ENCODE measurements at places on chromosomes 12 and 14.

DNA sequence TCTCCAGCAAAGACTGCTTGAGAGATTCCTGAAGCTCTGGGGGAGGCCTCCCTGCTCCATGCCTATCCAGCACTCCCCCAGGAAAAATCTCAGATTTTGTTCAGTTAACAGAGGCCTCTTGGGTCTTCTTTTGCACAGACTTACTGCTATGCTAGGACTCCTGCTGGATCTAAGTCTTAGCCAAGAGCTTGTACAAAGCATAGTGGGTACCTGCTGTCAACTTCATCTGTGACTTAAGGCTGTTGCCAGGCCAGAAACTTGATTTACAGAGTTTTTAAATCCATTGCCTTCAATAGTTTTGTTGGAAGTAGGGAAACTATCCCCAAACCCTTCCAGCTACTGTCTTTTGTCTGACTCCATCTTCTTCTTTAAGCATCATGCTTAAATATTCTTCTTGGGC lies 140.5 kb downstream of the SMOC1 start:
- H3K36me3 ChIP-seq: no peaks in the 10 kb centered on the region
- DNase-seq: no peak
- peaks cover 8% of the 10 kb centered on the region for H3K4me1 ChIP-seq
- no peak overlapping the region for H3K4me3 ChIP-seq
- H3K27ac ChIP-seq: no peak overlapping the region
- H3K27me3 ChIP-seq: no peaks in the 10 kb centered on the region

DNA sequence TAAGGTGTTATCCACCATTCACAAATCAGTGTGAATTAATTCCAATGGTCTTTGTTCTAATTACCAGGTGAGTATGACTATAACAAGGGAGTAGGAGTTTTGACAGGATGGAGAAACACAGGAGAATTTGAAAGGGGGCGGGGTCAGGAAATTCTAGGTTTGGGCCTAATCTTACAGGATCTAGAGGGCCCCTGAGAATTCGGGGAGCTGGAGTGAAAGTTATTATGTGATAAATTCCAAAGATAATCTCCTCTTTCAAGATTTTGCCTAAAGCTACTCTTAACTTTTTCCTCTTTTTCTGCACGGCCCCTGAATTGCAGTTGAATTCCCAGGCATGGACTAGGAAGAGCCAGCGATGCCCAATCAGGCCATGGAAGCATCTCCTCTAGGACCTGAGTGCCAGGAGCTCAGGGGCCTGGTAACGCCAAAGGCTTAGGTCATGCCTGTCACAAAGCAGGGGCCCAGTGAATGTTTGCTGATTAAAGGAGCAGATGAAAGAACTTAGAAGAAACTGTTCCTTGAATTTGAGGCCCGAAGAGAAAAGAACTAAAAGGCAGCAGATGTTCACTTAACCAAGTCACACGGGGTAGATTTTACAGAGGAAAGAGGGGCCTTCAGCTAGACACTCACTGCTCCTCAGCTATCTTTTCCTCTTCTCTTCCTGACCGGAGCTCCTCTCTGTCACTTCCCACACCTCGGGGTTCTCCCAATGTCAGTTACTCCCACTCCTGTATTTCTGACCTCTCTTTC lies 195.5 kb downstream of the PPM1H start:
- H3K4me3 ChIP-seq: no peak overlapping the region
- H3K27me3 ChIP-seq: no peaks in the 10 kb centered on the region
- H3K27ac ChIP-seq: no peak overlapping the region
- H3K36me3 ChIP-seq: no peaks in the 10 kb centered on the region
- DNase-seq: no peak

DNA sequence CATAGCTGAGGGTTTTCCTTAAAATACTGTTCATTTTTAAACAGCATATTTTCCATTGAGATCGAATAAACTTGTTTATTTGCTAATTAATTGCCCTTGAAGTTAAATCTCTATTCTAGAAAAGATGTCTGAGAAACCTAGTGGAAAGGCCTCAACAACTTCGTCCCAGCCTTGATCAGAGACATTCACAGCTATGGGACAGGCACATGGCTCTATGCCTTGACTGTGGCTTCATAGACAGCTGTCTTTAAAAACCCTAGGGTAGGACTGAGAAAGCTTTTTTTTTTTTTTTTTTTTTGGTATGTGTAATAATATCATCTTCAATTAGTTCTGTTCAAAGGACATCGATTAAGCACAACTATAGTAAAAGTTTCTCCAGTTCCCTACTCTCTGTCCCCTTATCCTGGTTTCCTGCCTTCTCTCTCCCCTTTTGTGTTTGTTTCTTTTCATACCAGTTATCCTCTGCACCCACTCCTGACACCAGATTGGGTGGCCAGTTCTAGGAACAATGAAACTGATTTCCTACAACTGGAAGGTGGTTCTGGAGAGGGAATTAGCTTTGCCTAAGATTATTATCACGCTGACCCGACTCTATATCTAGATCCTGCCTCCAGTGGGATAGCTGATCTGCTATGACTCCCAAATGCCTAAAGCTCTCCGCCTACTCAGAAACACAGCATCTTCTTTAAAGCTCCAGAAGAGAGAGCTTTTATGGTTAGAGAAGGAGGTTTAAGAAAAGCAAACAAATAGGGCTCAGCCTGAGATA lies 20.3 kb downstream of the SOCS2 start:
- peaks cover 7% of the 10 kb centered on the region for H3K4me1 ChIP-seq
- H3K36me3 ChIP-seq: no peaks in the 10 kb centered on the region

DNA sequence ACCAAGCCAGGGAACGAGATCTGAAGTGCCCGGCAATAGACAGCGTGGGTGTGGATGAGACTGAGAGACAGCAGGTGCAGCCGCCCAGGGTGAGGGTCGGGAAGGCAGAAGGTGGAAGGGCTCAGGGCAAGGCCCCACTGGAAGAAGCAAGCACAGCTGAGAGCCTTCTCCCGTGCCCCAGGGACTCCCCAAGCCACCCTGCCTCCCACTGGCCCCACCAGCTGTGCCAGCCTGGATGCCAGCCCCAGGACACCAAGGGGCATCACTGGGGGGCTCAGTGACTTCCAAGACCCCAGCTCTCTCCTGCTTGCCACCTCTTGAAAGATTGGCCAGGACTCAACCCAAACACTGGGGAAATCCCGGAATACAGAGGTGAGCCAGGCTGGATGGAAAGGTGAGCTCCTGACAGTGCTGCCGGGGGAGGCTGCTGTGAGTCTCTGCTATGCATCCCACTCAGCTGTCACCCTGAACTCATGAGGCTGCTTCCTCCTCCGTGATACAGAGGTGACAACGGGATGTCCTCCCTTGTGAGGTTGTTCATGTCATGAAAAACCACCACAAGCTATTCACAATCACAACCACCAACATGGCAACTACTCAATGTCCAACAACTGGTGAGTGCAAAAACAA lies 13.8 kb downstream of the TESC start:
- no peaks in the 10 kb centered on the region for H3K4me1 ChIP-seq
- H3K27ac ChIP-seq: no peak overlapping the region
- no peaks in the 10 kb centered on the region for H3K36me3 ChIP-seq
- DNase-seq: no peak
- H3K27me3 ChIP-seq: no peaks in the 10 kb centered on the region
- H3K4me3 ChIP-seq: no peak overlapping the region

DNA sequence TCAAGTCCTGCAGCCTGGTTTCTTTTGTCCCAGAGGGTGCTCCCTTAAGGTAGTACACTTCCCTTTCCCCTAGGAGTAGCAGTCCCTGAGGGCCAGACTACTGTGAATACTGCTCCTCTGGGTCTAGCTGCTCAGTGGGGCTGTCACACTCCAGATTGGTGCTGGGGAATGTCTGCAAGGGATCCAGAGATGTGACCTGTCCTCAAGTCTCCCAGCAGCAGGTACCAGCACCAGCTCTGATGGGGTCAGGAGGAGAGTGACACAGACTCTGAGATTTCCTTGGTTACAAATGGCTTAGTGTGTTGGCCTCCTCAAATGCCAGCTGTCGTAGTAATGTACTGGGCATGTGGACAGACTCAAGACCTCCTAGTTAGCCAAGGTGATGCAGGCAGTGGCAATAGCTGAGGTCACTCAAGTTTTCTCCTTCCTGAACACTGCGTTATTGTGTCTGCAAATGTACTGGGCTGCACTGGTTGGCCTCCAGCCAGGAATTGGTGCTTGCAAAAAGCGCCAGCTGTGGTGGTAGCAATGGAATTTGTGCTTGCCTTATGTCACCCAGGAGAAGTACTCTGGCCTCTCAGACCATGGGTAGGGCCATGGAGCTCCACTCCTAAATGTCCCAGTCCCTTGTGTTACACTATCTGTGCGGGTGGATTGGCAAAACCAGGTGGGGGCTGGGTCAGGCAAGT lies 36.4 kb upstream of the AEBP2 start:
- H3K4me1 ChIP-seq: peaks cover 19% of the 10 kb centered on the region
- no peaks in the 10 kb centered on the region for H3K27me3 ChIP-seq
- no peak for DNase-seq
- H3K36me3 ChIP-seq: no peaks in the 10 kb centered on the region
- no peak overlapping the region for H3K4me3 ChIP-seq
- H3K27ac ChIP-seq: no peak overlapping the region

- peaks cover 91% of the 10 kb centered on the region for H3K4me1 ChIP-seq
- H3K27me3 ChIP-seq: no peaks in the 10 kb centered on the region
- no peaks in the 10 kb centered on the region for H3K36me3 ChIP-seq
- no peak for DNase-seq
- peak overlapping the region; percentile 23 for H3K4me3 ChIP-seq
Observed at GRCh38 chr12:47832263-47832933, 12.7 kb upstream of the HDAC7 start.

- DNase-seq: no peak
- no peaks in the 10 kb centered on the region for H3K36me3 ChIP-seq
- no peak overlapping the region for H3K27ac ChIP-seq
- H3K4me1 ChIP-seq: peaks cover 16% of the 10 kb centered on the region
- no peaks in the 10 kb centered on the region for H3K27me3 ChIP-seq
Observed at GRCh38 chr12:45468751-45469615, 253.1 kb downstream of the ANO6 start.

DNA sequence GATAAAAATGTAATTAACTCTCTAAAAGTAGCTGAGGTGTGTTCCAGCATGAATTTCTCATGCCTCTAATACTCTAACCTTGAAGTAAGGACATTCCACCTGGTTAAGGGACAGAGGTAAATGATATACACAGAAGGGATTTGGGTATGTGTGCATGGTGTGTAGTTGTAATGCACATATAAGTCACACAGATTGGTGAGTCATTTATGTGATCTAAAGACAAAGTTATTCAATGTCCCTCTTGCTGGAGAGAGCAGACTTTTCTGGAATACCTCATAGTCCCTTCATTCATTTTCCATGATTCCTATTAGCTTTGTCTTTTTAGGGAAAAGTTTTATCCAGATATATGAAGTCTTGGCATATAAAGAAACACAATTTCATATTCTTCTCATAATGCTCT lies 234.9 kb downstream of the SNAPC1 start:
- no peaks in the 10 kb centered on the region for H3K36me3 ChIP-seq
- no peak overlapping the region for H3K4me3 ChIP-seq
- H3K4me1 ChIP-seq: no peaks in the 10 kb centered on the region

- H3K36me3 ChIP-seq: no peaks in the 10 kb centered on the region
- no peak overlapping the region for H3K4me3 ChIP-seq
- no peaks in the 10 kb centered on the region for H3K4me1 ChIP-seq
- H3K27ac ChIP-seq: no peak overlapping the region
- H3K27me3 ChIP-seq: no peaks in the 10 kb centered on the region
- DNase-seq: no peak
Observed at GRCh38 chr14:56975521-56975920, 165.2 kb upstream of the OTX2 start.

GRCh38 chr12:1660304-1661187 lies 30.3 kb upstream of the ADIPOR2 start:
- no peaks in the 10 kb centered on the region for H3K27me3 ChIP-seq
- H3K36me3 ChIP-seq: no peaks in the 10 kb centered on the region
- peak; percentile 34 for DNase-seq
- H3K4me1 ChIP-seq: peaks cover 14% of the 10 kb centered on the region

GRCh38 chr14:39956372-39956771 lies 524.1 kb upstream of the FBXO33 start:
- H3K4me1 ChIP-seq: no peaks in the 10 kb centered on the region
- no peak overlapping the region for H3K4me3 ChIP-seq
- H3K27ac ChIP-seq: no peak overlapping the region
- H3K36me3 ChIP-seq: no peaks in the 10 kb centered on the region

GRCh38 chr14:61419201-61419600 lies 97.8 kb downstream of the PRKCH start:
- H3K36me3 ChIP-seq: no peaks in the 10 kb centered on the region
- H3K4me3 ChIP-seq: no peak overlapping the region
- DNase-seq: no peak
- peaks cover 78% of the 10 kb centered on the region for H3K4me1 ChIP-seq
- no peaks in the 10 kb centered on the region for H3K27me3 ChIP-seq
- peak overlapping the region; percentile 27 for H3K27ac ChIP-seq

GRCh38 chr14:73895939-73896338 lies 9.3 kb downstream of the ZNF410 start:
- H3K4me1 ChIP-seq: no peaks in the 10 kb centered on the region
- no peaks in the 10 kb centered on the region for H3K27me3 ChIP-seq
- H3K4me3 ChIP-seq: no peak overlapping the region
- H3K36me3 ChIP-seq: peaks cover 80% of the 10 kb centered on the region
- no peak for DNase-seq

DNA sequence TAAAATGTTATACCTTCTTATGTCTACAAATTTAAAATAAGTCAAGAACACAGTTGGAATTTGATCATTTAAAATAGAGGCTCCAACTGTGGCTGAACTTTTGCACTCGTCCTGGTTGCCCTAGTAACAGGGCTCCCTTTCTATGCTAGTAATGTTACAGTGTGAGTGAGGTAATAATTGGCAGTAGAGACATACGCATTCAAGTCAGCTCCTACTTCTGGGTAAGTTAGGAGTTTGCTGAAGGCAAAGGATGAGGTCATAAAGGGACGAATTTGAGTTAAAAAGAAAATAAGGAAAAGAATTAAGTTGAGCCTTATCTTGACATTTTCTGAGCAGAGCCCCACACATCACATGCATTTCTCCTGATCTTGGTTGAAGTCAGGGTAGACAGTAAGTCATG lies 129.1 kb downstream of the TMEM117 start:
- no peak for DNase-seq
- no peaks in the 10 kb centered on the region for H3K4me1 ChIP-seq

GRCh38 chr12:120766566-120766965 lies 40.9 kb downstream of the ACADS start:
- H3K36me3 ChIP-seq: peaks cover 76% of the 10 kb centered on the region
- peaks cover 3% of the 10 kb centered on the region for H3K4me1 ChIP-seq
- no peak overlapping the region for H3K4me3 ChIP-seq
- no peak overlapping the region for H3K27ac ChIP-seq
- no peak for DNase-seq

DNA sequence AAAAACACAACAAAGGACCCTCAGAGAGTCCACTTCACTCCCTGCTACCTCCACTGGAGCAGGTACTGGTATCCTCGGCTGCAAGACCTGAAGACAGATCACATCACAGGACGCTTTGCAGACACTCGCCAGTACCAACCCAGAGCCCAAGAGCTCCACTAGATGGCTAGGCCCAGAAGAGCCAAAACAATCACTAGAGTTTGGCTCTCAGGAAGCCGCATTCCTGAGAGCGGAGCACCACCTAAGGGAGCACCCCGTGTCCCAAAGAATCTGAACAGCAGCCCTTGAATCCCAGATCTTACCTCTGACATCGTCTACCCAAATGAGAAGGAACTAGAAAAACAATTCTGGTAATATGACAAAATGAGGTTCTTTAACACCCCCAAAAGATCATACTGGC lies 399.8 kb downstream of the RAD51B start:
- no peaks in the 10 kb centered on the region for H3K27me3 ChIP-seq
- H3K4me3 ChIP-seq: no peak overlapping the region
- no peaks in the 10 kb centered on the region for H3K36me3 ChIP-seq
- H3K4me1 ChIP-seq: no peaks in the 10 kb centered on the region
- DNase-seq: no peak
- H3K27ac ChIP-seq: no peak overlapping the region

GRCh38 chr12:17137396-17137795 lies 531.4 kb upstream of the LMO3 start:
- no peaks in the 10 kb centered on the region for H3K27me3 ChIP-seq
- H3K36me3 ChIP-seq: no peaks in the 10 kb centered on the region
- H3K27ac ChIP-seq: no peak overlapping the region
- DNase-seq: no peak
- no peaks in the 10 kb centered on the region for H3K4me1 ChIP-seq
- no peak overlapping the region for H3K4me3 ChIP-seq

Measured in CD4-positive, alpha-beta T cell (primary cell).